ENCODE measurements at places on chromosomes 4 and X.

DNA sequence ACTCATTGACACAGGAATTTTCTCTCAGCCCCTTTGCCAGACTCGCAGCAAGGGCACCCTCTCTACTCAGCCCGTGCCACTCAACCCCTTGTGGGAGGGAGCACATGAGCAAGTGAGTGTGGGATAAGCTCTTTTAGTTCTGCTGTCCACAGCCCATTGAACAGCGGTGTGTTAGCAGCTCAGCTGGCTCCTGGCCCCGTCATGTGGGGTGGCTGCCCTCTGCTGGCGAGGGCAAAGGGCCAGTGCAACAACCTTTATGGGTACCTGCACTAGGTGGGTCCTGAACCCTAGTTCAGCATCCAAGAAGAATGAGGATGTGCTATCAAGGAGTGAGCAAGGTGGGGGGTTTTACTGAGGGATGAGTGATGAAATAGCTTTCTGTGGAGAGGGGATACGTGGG, 85.0 kb upstream of the ZNF81 start:
- DNase-seq: no peak

DNA sequence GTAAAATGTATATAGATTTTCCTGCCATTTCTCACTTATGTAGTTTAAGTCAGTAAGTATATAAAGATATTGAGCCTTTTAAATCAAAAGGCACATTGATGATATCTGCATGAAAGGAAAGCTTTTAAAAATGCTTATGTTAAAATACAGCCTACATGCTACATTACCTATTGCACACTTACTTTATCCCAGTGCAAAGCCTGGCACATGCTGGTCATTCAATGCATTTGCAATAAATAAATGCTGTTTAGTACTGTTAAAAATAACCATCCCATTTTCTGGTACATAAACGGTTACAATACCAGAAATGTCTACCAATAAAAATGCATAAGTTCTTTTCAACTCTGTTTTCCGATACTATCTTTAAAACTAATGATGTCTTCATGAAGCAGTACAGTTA, 22.1 kb upstream of the SPATA4 start:
- DNase-seq: no peak

DNA sequence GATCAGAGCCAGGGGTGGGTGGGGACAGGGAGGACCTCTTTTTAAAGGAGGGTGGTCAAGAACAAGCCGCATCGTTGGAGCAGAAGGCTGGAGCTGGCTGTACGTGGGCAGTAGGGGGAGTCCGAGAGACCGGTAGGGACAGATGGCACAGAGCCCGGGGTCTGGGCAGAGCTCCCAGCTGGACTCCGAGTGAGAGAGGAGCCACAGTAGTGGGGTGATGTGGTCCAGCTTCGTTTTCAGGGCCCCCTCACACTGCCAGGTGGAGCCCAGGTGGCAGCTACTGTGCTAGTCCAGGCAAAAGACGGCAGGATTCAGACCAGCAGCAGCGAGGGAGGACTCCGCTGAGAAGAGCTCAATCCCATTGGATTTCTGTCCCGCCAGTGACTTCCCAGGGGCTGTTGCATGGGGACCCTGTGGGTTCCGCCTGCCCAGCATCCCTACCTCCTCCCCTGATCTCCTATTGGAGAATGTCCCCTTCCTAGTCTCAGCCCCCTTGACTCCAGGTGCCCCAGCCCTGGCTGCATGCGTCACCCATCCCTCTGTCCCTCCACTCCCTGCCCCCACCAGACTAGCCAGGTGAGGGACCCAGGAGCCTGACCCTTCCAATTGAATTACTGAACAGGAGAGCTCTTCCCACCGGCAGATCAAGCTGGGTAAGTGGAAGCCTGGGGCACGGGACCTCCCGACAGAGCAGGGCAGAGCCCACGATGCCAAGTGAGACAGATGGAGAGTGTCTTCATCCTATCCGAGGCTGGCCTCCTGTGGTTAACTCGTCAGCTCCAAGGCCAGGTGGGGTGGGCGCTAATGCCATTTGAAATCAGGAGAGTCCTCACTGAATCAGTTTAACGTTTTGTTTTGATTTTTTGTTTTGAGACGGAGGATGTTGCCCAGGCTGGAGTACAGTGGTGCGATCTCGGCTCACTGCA, 2.9 kb downstream of the ARHGAP4 start:
- DNase-seq: no peak

DNA sequence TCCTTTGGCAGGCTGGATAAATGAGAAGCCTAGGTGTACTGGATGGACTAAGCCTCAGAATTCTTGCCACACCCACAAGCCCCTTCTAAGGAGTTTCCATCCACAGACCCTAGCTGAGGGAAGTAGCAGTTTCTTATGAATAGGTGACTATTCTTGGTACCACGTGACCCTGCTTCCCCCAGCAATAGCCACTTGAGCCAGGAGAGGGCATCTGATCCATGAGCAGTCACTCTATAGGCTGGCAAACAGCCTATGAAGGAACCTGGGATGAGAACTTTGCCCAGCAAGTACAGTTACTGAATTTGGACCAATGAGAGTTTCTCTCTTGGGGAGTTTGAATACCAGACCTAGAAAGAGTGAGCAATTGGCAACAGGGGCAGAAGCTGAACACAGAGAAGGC, 84.0 kb downstream of the RTL9 start:
- no peak for DNase-seq

DNA sequence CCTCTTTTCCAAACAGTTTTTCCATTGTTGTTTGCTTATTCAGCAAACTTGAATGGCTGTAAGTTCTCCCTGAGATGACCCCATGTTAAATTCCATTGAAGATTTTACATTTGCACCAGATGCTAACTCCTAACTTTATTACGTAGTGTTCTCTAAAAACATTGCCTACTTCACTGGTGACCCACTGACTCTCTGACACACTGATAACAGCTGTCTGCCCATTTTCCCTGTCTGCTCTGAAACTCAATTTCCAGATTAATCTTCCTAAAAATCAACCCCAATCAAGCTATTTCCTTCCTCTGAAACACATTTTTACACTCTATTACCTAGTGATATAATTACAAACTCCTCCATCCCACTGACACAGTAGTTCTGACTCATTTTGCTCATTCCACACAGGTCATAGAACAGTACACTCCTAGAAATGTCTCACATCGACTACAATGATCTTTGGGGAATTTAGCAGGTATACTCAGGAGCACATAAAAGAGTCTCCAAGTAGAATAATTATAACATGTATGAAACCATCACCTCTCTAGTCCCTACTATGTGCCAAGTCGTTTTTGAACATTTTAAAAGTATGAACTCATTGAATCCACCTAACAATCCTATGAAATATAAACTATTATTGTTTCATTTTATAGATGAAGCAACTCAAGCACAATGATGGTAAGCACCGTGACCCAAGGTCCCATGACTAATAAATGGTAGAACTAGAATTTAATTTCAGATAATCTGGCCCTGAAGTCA, 210.9 kb downstream of the SLIT2 start:
- DNase-seq: no peak

GRCh38 chr4:47109379-47109778, 78.0 kb downstream of the GABRB1 start:
- no peak for DNase-seq

DNA sequence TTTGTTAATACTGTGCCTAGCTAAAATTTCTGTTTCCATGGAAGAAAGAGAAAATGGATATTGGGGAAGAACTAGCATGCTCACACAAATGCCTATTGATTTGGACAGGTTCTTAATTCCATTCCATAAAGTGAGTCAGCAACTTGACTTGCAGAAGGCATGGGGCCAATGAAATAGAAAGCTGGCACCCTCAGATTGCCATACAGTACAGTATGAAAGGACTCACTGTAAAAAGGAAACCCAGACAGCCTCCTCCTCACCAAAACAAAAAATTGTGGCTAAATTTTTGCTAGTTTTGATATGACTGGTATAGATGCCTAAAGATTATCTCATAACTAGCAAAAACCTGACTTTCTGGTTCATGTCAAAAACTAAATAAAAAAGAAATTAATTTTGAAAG, 11.2 kb upstream of the TAB3 start:
- DNase-seq: no peak

GRCh38 chr4:96753216-96753615, 913.3 kb downstream of the PDHA2 start:
- no peak for DNase-seq

DNA sequence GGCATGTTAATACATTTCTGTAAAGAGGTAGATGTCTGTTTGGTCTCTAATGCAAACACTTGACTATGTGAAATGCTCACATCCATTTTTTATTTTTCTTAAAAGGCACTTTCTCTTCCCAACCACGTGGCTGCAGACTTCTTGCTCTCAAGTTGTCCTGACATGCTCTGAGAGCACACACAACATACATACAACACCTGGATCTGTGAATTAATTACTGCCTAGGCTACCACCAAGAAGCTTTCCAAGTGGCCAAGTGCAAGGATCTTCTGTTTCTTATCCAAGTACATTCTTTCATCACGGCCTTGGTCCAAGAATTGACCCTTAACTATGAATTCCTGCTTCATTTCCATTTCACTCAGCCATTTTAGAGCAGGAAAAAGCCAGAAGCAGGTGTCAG, 110.8 kb downstream of the SPRY1 start:
- DNase-seq: no peak

- no peak for DNase-seq
Measured at GRCh38 chr4:71732066-71732465, 51.8 kb downstream of the GC start.

- DNase-seq: no peak
Measured at GRCh38 chr4:25523405-25523804, 132.2 kb upstream of the SLC34A2 start.

DNA sequence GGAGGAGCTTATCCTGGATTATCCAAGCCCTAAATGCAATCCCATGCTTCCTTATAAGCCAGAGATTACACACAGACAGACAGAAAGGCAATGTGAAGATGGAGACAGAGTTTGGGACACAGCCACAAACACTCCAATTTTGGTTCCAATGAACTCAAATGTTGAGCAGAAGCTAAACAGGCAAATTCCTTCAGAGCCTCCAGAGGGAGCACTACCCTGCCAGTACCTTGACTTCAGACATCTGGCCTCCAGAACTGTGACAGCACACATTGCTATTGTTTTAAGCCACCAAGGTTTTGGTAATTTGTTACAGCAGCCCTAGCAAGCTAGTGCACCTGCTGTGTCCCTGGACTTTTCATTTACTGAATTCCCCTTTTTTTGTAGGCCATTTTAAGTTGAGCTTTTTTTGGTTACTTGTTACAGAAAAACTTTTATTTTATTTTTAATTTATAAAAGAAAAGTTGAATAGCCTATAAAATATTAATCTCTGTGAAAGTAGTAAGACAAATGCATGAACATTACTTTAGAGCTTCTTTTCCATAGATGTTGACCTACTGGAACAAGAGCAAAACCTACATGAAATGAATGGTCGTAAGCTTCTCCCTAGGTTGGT, 33.4 kb upstream of the SRD5A3 start:
- peak; percentile 9 for DNase-seq

DNA sequence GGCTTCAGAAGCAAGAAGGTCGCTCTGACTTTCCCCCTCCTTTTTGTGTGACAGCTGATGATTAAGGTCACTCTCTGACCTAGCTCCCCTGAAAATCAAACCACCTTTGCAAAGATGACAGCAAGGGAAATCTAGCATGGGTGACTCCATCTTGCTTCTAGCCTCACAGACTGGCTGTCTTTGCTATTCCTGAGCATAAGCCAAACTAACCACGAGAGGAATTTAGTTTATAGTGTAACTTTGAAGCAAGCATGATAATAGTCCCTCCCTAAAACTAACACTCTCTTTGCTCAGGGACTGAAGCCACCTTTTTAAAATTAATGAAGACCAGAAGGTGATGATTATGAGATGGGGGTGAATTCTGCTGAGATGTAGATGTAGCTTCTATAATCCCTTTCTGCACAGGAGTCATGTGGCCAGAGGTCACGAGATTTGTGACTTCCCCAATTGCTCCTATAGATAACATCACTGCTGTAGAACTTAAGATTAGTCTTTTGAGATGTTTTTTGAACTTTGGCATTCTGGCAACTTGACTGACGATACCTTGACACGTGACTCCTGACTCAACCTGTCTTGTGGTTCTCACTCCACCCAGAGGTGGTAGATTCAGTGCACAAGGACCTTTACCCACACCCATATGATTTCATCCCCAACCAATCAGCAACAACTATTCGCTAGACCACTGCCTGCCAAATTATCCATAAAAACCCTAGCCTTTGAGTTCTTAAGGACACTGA, 14.9 kb upstream of the PDE5A start:
- no peak for DNase-seq
